ENCODE measurements at places on chromosomes 1 and 21.

DNA sequence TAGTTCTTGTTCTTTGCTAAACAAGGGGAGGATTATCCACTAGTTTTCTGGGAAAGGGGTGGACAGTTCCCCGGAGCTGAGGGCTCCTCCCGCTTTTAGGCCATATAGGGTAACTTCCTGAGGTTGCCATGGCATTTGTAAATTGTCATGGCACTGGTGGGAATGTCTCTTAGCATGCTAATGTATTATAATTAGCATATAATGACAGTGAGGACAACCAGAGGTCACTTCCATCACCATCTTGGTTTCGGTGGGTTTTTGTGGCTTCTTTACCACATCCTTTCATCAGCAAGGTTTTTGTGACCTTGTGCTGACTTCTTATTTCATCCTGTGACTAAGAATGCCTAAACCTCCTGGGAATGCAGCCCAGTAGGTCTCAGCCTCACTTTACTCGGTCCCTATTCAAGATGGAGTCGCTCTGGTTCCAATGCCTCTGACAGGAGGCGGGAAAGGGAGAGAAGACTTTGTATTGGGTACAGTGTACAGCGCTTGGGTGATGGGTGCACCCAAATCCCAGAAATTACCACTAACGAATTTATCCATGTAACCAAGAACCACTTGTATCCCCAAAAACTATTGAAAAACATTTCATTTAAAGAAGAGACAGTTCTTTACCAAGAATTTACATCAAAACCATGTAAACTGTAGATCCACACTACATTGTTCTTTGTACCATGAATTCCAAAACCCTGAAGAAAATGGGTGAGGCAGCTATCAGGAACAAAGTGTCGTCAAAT, 8.7 kb upstream of the SLC2A5 start:
- no peak for DNase-seq

DNA sequence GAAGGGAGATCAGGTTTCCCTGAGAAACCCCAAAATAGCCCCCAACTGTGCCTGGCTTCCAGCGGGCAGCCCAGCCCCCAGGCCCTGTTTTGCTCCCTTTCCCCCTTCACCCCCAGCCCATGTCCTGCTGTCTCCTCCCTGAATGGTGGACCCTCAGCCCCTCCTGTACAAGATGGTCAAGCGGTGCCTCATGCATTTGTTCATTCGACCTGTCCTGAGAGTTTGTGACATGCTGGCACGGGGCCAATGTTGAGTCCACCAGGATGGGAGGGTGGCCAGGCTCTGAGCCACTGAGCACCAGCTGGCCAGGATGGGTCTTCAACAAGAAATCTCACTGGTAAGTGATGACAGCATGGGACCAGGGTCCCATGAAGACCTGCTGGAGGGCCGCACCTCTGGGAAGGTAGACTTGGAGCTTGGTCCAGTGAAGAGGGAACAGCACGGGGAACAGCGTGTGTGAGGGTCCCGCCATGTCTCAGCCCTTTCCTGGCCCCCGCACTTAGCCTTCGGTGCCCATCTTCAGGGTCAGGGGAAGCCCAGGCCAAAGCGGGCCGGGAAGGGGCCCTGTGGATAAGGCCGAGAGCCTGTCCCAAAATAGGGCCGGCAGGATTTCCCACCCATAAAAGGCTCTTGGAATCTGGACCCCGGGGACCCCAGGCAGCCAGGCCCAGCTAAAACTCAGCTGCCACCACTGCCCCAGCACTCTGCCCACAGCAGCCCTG, at the start of gene CALML6:
Gene CALML6 (plus strand): TSS at position 290 of the 722 bp plus-strand sequence. CDS start 21 bp downstream, at position 311.
- DNase-seq: peak; percentile 11

DNA sequence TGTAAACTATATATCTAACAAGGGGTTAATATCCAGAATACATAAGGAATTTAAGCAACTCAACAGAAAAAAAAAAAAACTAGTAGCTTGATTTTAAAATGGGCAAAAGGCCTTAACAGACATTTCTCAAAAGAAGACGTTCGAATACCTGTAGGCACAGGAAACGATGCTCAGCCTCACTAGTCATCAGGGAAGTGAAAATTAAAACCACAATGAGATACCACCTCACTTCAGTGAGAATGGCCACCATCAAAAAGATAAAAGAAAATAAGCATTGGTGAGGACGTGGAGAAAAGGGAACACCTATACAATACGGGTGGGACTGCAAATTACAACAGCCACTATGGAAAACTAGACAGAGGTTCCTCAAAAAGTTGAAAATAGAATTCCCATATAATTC, 37.3 kb downstream of the NPHP4 start:
- DNase-seq: no peak

- no peak for DNase-seq
Observed at GRCh38 chr1:204529371-204529895, 13.2 kb downstream of the MDM4 start.

DNA sequence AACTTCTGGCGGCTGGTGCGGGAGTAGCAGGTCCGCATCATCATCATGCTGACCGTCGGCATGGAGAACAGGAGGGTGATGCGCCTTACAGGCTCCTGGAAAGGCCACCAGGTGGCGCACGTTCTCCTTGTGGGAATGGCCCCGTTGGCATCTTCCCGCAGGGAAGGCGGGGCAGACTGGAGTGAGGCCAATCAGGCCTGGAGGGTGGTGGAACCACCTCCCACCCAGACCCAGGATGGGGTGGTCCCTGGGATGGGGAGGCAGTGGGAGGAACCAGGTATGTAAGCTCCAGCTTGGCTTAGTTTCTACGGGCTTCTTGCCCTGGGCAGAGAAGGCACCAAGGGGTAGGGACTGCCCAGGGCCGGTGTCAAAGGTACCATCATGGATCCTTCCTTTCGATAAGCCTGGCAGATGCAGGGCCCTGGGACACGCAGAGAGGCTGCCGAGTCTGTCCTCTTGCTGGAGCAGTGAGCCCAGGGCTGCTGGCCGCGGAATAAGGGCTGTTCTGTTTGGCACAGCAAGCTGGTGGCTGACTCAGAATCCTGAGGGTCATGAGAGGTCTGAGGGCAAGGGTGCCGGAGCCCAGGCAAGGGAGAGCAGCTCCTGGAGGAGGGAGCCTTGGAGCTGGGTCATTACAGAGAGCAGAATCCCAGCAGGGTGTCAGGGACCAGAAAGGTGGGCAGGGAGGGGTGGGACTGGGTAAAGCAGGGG, 8.7 kb upstream of the LGR6 start:
- peak; percentile 86 for DNase-seq

DNA sequence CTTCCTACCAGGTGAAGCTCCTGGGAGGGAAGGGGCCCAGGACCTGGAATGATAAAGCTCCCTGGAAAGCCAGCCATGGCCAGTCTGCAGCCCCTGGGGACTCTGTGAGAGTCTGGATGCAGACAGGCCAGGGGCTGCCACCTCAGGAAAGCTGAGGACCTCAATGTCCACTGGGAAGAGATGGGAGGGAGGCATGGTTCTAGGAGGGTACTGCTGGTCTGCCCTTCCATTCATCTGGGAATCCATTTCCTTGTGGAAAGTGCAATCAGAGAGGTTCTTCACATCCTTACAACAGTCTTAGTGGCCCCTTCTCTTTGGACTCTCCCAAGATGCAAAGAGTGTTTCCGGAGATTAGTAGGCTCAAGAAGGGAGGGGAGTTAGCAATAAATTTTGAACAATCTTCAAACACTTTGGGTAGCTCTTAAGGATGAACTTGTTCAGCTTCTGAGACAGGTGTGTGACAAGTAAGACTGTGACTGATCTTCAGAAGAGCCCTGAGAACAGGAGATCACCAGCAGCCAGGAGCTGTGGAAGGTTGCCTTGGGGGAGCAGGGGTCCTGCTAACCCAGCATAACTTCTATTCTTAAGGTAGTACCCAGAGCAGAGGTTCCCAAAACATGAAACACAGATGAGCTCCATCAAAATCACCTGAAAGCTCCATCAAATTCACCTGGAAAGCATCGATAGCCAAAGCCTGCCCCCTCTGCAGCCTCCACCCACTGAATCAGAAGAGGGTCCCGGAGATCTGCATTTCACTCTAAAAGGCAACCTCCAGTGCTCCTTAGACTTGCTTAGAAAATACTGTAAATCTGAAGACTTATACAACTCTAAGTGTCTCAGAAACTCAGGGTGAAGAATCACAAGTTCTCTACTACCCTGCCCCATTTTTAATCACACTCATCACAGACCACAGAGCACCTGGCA, 616 bp upstream of the LAX1 start:
- no peak for DNase-seq

DNA sequence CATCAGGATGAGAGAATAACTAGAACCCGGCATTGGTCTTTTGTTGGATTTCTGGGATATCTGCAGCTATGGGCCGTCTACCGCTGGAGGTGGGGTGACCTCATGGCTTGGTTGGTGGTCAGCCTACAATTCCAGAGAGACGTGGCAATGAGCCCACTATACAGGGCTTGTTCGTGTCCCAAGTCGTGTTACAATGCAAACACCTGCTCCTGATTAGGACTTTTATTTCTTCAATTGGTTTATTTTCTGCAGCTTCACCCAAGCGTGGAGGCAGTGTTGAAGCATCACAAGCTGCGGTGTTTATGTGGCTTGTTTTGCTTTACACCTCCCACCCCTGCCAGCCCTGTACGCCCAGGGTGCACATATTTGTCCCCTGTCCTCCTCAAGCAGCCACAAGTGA, 211.7 kb upstream of the TMEM51 start:
- DNase-seq: no peak

DNA sequence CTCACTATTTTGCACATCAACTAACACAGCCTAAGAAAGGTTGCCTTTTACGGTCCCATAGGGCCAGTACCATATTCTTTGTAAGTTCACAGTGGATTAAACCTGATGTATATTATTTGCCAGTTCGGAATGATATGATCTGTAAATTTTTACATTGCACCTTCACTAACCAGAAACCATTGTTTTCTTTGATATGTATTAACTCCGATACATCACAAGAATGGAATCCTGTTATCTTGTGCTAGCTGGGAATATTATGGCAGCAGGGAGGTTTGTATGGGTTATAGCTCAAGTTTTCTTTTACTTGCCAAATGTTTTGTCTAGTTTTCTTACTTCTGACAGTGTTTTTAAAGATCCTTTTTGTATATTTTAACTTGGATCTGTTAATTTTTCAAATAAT, 51.4 kb upstream of the S1PR1 start:
- DNase-seq: no peak

DNA sequence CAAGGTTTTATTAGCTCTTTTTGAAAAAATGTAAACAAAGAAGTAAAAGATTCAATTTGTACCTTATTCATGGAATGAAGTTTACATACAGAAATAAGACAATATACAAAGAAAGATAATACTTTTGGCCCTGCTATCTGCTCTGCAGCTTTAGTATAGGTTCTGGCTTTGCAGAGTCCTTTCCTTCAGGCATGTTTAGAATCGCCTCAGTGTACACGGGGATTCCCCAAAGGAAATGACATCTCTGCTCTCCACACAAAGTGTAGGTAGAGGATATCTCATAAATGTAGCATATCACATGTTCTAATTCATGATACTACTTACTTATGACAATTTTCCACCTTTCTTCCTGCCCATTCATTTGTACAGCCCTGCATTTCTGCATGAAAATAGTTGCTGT, 222.6 kb upstream of the DPYD start:
- DNase-seq: no peak

Data from transverse colon (tissue), 4 donors.